ENCODE measurements at places on chromosomes 5 and 9.

DNA sequence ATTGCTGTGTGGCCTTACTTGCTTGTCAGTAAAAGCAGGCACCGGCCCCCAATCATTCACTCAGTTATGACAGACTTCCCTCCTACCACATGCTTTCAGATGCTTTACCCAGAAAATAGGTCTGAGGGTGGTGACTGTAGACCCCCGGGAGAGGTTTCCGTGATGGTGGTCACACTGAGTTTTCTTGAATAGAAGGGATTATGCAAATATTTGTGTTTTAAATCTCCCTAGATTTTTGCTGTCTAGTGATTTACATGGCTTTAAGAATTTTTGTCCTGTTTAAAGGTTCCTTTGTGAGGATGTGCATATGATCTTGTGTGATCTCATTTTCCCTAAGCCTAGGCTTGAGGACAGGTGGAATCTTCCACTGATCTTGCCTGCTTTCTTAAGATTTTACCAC lies 281.7 kb downstream of the FANCC start:
- no peak for ATAC-seq

GRCh38 chr5:178751286-178751685 lies 20.8 kb upstream of the ZNF354A start:
- ATAC-seq: no peak

DNA sequence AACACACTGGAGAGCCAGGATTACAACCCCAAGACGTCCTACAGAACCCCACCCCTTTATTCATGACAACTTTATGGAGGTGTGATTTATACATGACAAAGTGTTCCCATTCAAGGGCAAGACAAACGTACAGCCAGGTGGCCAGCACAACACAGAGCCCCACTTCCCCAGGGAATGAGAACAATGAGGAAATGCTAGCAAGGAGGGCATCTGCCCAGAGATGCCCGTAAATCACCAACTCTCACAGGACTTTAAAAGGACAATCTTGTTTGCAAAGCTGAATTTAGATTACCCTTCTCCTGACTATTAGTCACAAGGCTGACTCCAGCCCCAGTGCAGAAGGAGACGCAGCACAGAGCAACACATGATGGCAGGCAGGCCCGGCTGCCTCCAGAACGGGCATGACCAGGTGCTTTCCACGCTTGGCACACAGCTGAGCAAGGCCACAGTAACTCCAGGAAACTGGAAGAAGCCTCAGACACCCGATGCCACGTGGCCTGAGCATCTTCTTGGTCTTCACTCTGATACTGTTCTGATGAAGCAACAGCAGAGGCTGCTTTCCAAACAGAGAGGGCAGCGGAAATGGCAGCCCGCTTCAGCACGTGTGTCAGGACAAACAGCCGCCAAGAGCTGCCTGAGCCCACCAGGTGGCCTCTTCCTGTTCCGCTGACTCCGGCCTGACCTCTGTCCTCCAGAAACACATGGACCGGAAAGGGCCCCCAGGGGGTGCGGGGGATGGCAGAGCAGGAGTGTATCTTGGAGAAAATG lies 51.4 kb downstream of the ROR2 start:
- no peak for ATAC-seq

GRCh38 chr9:134441227-134442084 lies 115.2 kb downstream of the RXRA start:
- no peak for ATAC-seq

- ATAC-seq: no peak
Measured at GRCh38 chr5:72682561-72682960, 133.9 kb upstream of the TNPO1 start.

DNA sequence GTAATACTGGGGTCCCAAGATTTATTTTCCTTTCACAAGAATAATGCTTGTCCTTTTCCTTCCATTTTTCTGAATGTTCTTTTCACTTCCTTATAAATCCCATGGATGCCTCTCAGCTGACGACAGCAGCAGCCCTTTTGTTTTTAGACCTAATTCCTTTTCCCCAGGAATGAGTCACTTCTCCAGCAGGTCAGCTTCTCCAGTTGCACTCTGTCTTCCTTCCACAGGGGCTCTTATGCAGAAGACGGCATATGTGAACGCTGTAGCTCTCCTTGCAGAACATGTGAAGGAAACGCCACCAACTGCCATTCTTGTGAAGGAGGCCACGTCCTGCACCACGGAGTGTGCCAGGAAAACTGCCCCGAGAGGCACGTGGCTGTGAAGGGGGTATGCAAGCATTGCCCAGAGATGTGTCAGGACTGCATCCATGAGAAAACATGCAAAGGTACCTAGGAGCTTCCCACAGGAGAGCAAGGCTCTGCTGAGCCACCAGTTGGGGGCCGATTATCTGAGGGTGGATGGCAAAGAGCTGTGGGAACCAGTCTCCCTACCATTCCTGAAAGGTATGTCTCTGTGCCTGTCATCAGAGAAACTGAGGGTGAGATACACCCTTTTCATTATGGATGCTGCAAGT lies 72.9 kb downstream of the RFK start:
- ATAC-seq: no peak

DNA sequence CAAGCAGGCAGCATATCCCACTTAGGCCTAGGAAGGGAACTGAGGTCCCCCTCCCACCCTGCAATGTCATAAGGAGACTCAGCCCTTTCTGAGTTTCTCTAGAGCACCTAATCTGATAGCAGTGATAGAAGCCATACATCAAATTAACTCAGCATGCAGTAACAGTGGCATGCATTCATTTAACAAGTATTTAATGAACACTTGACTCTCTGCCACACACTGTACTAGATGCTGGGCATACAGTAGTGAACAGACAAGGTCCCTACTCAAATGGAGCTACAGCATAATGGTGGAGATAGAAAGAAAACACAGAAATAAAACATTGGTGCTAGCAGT lies 58.6 kb downstream of the SLC22A5 start:
- ATAC-seq: no peak

DNA sequence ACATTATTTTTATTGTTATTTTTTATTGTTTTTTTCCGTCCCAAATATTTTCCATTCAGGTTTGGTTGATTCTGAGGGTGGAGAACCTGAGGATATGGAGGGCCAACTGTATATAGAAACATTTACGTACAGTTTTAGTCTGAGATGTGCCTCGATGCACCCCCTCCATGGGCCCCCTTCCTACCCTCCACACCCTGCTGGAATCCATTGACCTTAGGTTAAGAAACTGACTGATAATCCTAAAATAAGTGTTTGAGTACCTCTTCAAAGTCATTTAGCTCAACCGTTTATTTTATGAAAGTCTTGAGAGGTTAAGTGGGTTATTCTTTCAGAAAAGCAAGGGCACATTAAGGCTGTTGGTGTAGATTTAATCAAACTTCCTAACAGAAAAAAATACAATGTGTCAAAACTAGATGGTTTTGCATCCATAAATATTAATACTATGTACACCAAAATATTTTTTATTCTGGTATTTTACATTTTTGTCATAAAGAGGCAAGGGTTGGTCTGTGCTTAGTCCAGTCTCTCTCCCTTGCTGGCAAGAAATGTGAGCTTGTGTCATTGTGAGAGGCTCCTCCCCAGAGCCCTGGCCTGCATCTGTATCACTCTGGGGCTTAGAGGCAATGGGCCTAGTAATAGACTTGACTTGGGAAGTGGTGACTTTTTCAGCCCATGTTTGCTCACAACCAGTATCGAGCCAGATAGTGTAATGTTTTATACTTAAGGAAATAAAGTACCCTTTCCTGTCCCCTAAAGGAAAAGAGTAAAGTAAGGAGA lies 15.7 kb downstream of the MTRR start:
- ATAC-seq: no peak

- no peak for ATAC-seq
Measured at GRCh38 chr9:71273613-71274012, 152.2 kb upstream of the TRPM3 start.

DNA sequence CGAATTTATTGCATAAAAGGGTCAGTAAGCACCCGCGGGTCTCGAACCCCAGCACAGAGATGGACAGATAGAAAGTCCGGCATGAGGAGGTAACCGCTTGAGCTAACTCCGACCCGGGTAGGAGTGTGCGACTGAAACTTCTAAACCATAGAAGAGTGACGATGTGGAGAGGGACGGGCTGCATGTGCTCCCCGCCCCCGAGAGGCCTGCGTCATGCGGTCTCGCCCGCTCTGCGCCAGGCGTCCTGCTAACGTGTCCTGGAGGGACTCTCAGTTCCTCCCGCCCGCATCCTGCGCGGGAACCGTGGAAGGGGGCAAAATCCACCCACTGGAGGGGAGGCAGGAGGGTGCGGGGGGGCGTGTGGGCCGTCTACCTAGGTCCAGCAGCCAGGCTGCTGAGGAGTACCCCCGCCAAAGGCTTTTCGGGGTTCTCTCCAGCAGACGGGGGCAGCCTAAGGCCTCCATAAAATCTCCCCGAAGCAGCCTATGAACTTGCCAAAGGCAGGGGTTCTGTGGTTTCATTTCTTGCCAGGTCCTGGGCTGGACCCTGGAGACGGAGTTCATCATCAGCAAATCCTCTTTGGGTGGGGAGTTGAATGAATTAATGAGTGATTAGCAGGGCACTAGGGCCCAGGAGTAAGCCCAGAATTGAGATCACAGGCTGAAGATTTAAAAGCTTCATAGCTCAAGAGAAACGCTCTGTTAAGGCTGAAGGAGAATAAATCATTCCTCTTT lies 51.9 kb downstream of the TGFBI start:
- ATAC-seq: peak; percentile 99

DNA sequence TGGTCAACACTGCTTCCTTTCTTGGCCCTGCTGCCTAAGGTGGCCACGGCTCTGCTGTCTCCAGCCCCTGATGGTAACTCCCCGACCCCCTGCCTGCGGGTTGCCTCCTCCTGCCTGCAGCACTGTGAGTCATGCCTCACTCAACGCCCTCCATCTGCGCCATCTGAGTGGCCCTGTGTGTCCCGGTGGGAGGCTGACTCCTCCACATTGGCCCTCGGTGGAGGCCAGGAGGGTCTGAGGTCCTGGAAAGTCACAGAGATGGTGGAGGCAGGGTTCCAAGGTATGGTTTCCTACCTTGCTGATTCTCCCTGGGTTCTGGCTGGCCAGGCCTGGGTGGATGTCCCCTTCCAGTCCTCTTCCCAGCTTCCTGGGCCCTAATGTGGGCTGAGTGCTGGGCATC lies 64.5 kb upstream of the ADAMTS2 start:
- no peak for ATAC-seq

GRCh38 chr9:105332471-105332870 lies 88.0 kb downstream of the SLC44A1 start:
- no peak for ATAC-seq

GRCh38 chr5:136424835-136425584 lies 59.7 kb upstream of the TRPC7 start:
- no peak for ATAC-seq

DNA sequence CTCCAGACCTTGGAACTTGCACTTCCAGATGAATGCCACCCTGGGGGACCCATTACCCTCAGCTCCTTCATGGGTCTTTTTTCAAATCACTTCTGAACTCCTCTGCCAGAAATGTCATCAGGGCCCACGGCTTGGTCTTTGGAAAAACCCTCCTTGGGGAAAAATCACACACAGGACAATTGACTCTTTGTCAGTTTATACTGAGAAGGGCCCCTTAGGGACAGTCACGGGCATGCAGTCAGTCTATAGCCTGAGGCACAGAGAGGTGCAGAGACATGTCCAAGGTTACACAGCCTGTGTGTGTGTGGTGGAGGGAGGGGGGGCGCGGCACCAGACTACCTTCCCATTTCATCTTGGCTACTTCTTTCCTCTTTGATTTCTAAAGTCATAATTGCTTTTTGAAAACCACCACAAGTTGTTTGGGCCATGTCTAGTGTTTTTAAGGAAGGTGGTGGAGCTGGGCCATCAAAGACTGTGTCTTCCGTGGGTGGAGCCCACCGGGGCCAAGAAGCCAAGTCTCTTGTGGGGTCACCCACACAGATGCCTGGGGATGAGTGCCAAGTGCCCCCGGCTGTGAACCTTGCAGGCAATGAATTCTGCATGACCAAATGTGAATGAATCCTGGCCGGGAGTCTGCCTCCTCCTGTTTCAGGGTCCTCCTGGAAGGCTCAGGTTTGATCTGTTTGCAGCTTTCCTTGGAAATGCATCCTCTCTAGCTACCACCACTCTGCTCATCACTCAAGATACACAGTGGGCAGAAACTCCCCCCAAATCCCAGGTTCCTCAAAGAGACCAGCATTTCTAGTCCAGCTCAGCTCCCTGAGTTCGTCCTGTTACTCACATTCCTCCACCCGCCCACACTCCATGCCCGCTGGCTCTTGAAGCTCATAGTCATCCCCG lies 200.1 kb upstream of the TBC1D2 start:
- ATAC-seq: no peak

DNA sequence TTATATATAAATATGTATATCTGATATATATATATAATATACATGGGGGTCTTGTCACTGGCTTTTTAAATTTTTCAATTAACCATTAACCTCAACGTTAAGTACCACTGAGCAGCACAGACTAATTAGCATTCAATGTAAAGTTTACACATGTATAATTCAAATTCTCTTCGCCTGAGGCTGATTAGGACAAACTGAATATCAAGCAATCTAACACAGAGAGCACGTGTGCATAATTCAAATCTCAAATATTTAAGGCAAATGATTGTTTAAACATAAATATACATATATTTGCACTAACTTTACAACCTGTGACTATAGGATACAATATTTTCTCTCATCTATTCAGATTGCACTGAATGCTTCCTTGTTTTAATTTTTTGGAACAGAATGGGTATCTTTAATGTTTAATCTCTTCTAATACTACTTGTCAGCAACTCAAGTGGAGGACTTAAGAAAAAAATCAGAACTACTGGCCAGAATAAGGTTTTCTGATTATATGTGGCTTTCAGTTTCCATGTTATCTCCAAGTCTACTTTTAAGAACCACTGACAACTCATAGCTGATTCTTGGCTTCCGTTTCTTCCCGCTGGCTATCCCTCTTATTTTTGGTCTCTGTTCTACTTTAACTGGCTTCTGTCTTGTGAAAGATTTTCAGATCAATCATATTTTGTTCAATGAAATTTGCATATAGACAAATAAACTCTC lies 204.8 kb downstream of the MLLT3 start:
- ATAC-seq: no peak

DNA sequence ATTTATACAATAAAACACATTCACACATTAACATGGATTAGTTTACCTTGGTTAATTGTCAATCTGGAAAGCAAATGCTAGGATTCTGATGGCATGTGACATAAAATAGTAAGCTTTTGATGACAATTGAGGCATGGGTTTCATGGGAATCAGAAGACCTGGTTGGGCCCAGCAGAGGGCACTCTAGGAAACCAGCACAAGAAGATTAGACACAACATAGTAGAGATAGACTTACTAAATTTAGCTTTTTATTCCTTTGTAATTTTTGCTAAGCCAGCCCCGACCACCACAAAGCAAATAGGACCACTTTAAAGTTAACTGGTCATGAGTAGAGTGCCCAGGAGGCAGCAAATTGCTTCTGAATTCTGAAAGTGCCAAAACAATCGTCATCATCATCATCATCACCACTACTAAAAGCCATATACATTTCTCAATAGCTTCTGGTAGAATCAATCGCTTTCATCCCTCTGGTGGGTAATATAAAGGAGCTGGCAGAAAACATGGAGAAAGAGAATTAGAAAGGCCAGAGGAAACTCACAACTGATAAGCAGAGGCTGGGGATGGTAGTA lies 163.2 kb downstream of the ARRDC3 start:
- peak; percentile 37 for ATAC-seq

- ATAC-seq: peak; percentile 91
Measured at GRCh38 chr9:136902259-136902821, 16.0 kb downstream of the TRAF2 start.

GRCh38 chr9:9924376-9924775 lies 688.4 kb downstream of the PTPRD start:
- ATAC-seq: peak; percentile 42
